ENCODE measurements at places on chromosomes 12 and 14.

GRCh38 chr12:58639318-58639934 lies 280.9 kb downstream of the LRIG3 start:
- no peak overlapping the region for H3K27ac ChIP-seq
- no peak for DNase-seq
- H3K4me1 ChIP-seq: no peaks in the 10 kb centered on the region
- no peak overlapping the region for H3K4me3 ChIP-seq

GRCh38 chr12:91065396-91065795 lies 7.6 kb upstream of the KERA start:
- H3K36me3 ChIP-seq: no peaks in the 10 kb centered on the region
- H3K27me3 ChIP-seq: no peaks in the 10 kb centered on the region
- no peak for DNase-seq

- H3K27me3 ChIP-seq: no peaks in the 10 kb centered on the region
- no peak overlapping the region for H3K4me3 ChIP-seq
- H3K36me3 ChIP-seq: no peaks in the 10 kb centered on the region
- no peaks in the 10 kb centered on the region for H3K4me1 ChIP-seq
- no peak for DNase-seq
Measured at GRCh38 chr12:114799574-114800487, 115.9 kb upstream of the TBX3 start.

GRCh38 chr14:72582582-72582981 lies 311.3 kb downstream of the DPF3 start:
- H3K36me3 ChIP-seq: no peaks in the 10 kb centered on the region
- H3K27ac ChIP-seq: no peak overlapping the region
- no peak for DNase-seq
- no peaks in the 10 kb centered on the region for H3K4me1 ChIP-seq

DNA sequence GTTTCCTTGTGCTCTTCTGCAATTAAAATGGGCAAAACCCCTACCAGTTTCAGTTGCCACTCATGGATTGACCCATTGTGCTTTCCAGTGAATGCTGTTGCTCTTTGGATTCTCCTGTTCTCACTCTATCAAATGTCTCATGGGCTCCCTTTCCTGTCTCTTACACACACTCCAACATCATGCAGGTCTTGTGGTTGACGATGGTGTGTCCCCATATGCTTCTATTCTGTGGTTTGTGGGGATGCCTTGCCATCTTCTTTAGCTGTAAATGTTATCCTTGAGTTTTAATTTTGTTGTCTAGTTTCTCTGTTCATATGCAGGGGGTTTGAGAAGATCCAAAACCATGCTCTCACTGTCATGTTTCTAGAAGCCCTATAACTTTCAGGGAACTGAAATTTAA lies 31.9 kb upstream of the FBXO34 start:
- no peaks in the 10 kb centered on the region for H3K27me3 ChIP-seq
- DNase-seq: no peak
- no peaks in the 10 kb centered on the region for H3K36me3 ChIP-seq
- no peaks in the 10 kb centered on the region for H3K4me1 ChIP-seq
- no peak overlapping the region for H3K4me3 ChIP-seq

- no peaks in the 10 kb centered on the region for H3K27me3 ChIP-seq
- no peak overlapping the region for H3K4me3 ChIP-seq
- no peaks in the 10 kb centered on the region for H3K36me3 ChIP-seq
- DNase-seq: no peak
- H3K4me1 ChIP-seq: peaks cover 46% of the 10 kb centered on the region
Measured at GRCh38 chr14:76947838-76948184, 80.7 kb downstream of the IRF2BPL start.

- no peak for DNase-seq
- H3K27ac ChIP-seq: peak overlapping the region; percentile 99
- H3K4me1 ChIP-seq: peaks cover 95% of the 10 kb centered on the region
- no peak overlapping the region for H3K4me3 ChIP-seq
- no peaks in the 10 kb centered on the region for H3K36me3 ChIP-seq
Measured at GRCh38 chr14:77041881-77042545, 13.5 kb upstream of the IRF2BPL start.

GRCh38 chr12:53532021-53532420 lies 24.7 kb upstream of the NPFF start:
- DNase-seq: no peak
- no peaks in the 10 kb centered on the region for H3K27me3 ChIP-seq
- peaks cover 100% of the 10 kb centered on the region for H3K36me3 ChIP-seq
- no peak overlapping the region for H3K27ac ChIP-seq

DNA sequence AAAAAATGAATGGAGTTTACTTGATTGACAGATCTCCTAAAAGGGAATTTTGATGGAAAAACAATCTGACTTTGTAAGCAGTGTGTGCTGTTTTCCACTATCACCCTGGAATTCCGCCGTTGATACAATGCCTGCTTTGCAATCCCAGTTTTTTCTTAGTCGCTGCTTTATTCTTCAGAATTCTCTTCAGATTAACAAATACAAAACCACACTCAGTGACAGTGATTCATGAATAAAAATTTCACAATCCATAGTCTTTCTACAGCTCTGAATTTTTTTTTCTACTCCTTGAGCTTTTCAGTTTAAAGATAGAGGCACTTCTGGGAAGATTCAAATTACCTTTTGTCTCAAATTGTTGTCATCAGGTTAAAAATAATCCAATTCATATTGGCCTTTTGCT lies 44.6 kb upstream of the KITLG start:
- no peak for DNase-seq
- H3K36me3 ChIP-seq: no peaks in the 10 kb centered on the region
- no peaks in the 10 kb centered on the region for H3K4me1 ChIP-seq
- no peaks in the 10 kb centered on the region for H3K27me3 ChIP-seq

DNA sequence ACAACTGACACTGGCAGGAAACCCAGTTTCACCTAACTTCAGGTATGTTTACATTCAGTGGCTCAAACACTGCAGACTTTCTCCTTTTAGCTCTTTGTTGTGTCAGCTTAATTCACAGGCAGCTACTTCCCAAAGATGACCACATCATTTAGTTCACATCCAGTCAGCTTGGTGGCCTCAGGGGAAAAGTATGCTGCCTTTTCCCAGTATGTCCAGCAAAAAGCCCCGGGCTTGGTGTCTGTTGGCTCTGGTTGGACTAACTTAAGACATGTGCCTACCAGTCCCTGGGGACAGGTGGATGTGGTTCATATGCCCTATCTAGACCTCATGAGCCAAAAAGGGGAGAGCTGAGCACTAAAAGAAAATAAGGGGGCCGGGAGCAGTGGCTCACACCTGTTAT lies 56.4 kb downstream of the GOLGA5 start:
- H3K27ac ChIP-seq: no peak overlapping the region
- no peaks in the 10 kb centered on the region for H3K27me3 ChIP-seq
- H3K36me3 ChIP-seq: no peaks in the 10 kb centered on the region
- DNase-seq: no peak

DNA sequence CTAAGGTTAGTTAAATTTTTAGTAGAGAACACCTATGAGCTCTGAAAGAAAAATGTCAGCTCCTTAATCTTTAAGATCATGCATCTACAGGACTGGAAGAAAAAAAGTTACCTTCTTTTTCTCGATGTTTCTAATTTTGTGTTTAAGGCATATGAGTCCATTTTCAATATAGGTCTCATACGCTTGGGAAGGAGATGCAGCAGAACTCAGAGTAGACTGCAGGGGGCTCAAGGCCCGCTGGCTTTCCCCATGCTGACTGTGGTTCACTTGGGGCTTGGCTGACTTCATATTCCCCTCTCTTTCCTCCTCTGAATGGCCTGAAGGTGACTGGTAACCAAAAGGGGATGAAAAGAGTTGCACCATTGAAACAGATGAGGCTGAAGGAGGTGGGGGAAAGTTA lies 1.5 kb downstream of the CAPRIN2 start:
- no peak overlapping the region for H3K27ac ChIP-seq
- H3K27me3 ChIP-seq: no peaks in the 10 kb centered on the region
- DNase-seq: no peak
- H3K4me3 ChIP-seq: no peak overlapping the region
- H3K4me1 ChIP-seq: peaks cover 15% of the 10 kb centered on the region

GRCh38 chr14:90628825-90629224 lies 187.4 kb downstream of the TTC7B start:
- H3K27ac ChIP-seq: peak overlapping the region; percentile 63
- DNase-seq: no peak
- no peaks in the 10 kb centered on the region for H3K27me3 ChIP-seq
- H3K4me1 ChIP-seq: peaks cover 54% of the 10 kb centered on the region

- no peaks in the 10 kb centered on the region for H3K36me3 ChIP-seq
- DNase-seq: no peak
- no peaks in the 10 kb centered on the region for H3K4me1 ChIP-seq
- no peak overlapping the region for H3K27ac ChIP-seq
- no peak overlapping the region for H3K4me3 ChIP-seq
Measured at GRCh38 chr12:5030066-5030465, 13.6 kb upstream of the KCNA5 start.

- H3K4me3 ChIP-seq: no peak overlapping the region
- no peaks in the 10 kb centered on the region for H3K36me3 ChIP-seq
- no peak for DNase-seq
Measured at GRCh38 chr12:85781766-85782165, 54.4 kb downstream of the RASSF9 start.

GRCh38 chr14:88323086-88323522 lies at the start of gene KCNK10:
KCNK10 (minus strand) TSS chr14:88323269; CDS start chr14:88322798, 471 bp downstream.
- peaks cover 12% of the 10 kb centered on the region for H3K4me1 ChIP-seq
- no peak for DNase-seq
- peak within 1 kb of the TSS; percentile 63 for H3K4me3 ChIP-seq
- peaks cover 25% of the 10 kb centered on the region for H3K27me3 ChIP-seq

GRCh38 chr14:68792979-68793733 lies at the start of gene ZFP36L1:
ZFP36L1 (minus strand) TSS chr14:68793067; CDS start chr14:68792938, 129 bp downstream.
- peaks cover 11% of the 10 kb centered on the region for H3K36me3 ChIP-seq
- H3K27ac ChIP-seq: peak within 1 kb of the TSS; percentile 99
- H3K4me1 ChIP-seq: peaks cover 8% of the 10 kb centered on the region
- peak within 1 kb of the TSS; percentile 86 for H3K4me3 ChIP-seq
- no peaks in the 10 kb centered on the region for H3K27me3 ChIP-seq

- no peaks in the 10 kb centered on the region for H3K36me3 ChIP-seq
- H3K27me3 ChIP-seq: no peaks in the 10 kb centered on the region
- DNase-seq: no peak
- H3K4me1 ChIP-seq: peaks cover 4% of the 10 kb centered on the region
Measured at GRCh38 chr12:58841058-58841798, 79.1 kb downstream of the LRIG3 start.

DNA sequence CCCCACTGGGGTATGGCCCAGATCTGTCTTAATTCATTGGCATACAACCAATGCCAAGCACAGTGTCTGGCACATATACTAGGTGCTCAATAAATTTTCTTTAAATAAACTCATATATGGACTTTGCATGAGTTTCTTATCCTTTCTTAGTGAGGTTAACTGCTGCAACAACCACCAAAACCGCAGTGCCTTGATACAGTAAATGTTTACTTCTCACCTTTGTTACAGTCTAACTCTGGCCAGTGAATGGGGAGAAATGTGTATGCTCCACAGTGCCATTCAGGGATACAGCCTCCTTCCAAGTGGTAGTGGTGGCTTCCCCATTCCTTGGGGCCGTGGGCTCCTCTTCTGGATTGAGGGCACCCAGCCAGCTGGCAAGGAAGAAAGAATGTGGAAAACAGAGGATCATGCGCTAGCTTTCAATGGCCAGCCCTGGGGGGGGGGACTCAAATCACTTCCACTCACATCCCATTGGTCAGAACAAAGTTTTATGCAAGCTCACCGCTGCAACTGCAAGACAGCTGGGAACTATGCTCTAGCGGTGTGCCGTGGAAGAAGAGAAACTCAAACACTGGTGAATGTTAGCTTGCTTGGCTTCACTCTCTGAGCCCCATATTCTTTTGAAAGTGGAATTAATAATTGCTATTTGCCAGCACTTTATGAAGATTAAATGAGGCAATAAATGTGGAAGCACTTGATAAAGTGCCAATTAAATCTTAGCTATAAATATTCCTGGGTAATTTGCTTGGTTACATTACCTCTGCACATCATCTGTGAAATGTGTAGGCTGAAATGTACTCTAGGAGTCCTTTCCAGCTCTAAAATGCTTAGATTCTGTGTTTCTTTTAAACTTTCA lies 51.0 kb upstream of the SOCS2 start:
- H3K27ac ChIP-seq: no peak overlapping the region
- no peaks in the 10 kb centered on the region for H3K27me3 ChIP-seq
- H3K4me1 ChIP-seq: no peaks in the 10 kb centered on the region
- H3K36me3 ChIP-seq: no peaks in the 10 kb centered on the region
- H3K4me3 ChIP-seq: no peak overlapping the region
- no peak for DNase-seq

GRCh38 chr12:91400271-91400670 lies 217.7 kb upstream of the DCN start:
- no peaks in the 10 kb centered on the region for H3K27me3 ChIP-seq
- H3K4me1 ChIP-seq: no peaks in the 10 kb centered on the region
- H3K36me3 ChIP-seq: no peaks in the 10 kb centered on the region
- no peak overlapping the region for H3K27ac ChIP-seq
- DNase-seq: no peak
